Thoracic aorta (tissue), 2 donors: ENCODE measurements at places on chromosomes 4 and X. TPM values are rescaled to one million over a fixed set of nuclear protein-coding genes. Genes with fewer than 3 reads are reported as not detected.

- DNase-seq = no peak
Observed at GRCh38 chr4:85399270-85399669, 75.7 kb upstream of the ARHGAP24 start.

The LIN54 gene
- 13.6 TPM for total RNA-seq

DNA sequence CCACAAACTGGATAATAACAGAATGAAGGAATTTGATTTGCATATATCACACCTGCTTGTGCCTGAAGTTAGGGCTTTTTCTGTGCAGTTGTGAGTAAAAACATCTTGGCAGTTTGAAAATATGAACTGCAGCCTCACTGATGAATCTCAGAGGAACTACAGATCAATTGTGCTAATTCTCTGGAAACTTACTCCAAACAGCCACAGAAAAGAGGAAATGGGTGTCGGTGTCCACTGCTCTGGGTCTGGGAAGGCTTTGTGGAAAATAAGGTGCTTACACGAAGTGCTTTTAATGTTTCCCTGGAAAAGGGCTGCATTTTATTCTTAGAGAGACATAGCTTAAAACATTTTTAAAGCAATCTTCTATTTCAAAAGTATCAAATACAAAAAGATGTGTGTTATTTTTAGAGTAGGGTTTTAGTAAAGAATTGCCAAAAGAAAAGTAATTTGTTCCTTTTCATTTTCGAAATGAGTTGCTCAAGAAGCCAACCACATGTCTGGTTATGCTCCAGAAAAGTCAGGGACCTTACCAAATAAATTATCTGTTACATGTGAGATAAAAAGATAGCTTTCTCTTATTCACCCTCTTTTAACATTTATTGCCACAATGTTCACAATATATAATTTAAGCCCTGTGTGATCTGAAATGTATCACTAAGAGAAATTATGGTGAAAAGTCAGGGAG, 240.1 kb downstream of the FRAS1 start:
- no peak for DNase-seq

GRCh38 chr4:176825586-176825985, 32.9 kb upstream of the VEGFC start:
- no peak for DNase-seq

DNA sequence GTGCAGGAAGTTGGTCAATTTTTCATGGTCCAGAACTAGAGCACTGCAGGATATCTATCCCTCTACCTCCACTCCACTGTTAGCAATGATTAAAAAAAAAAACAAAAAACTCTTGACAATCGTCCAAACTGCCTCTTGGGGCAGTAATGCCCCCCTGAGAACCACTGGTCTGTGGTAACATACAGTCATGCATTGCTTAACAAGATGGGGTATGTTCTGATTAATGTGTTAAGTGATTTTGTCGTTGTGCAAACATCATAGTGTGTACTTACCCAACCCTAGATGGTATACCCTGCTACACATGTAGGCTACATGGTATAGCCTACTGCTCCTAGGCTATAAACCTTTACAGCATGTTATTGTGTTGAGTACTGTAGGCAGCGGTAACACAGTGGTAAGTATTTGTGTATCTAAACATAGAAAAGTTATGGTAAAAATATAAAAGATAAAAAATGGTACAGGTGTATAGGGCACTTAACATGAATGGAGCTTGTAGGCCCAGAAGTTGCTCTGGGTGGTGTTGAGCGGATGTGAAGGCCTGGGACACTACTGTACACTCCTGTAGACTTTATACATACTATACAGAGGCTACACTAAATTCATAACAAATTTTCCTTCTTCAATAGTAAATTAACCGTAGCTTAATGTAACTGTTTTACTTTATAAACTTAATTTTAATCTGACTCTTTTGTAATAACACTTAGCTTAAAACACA, 34.1 kb downstream of the ART3 start:
- no peak for DNase-seq

DNA sequence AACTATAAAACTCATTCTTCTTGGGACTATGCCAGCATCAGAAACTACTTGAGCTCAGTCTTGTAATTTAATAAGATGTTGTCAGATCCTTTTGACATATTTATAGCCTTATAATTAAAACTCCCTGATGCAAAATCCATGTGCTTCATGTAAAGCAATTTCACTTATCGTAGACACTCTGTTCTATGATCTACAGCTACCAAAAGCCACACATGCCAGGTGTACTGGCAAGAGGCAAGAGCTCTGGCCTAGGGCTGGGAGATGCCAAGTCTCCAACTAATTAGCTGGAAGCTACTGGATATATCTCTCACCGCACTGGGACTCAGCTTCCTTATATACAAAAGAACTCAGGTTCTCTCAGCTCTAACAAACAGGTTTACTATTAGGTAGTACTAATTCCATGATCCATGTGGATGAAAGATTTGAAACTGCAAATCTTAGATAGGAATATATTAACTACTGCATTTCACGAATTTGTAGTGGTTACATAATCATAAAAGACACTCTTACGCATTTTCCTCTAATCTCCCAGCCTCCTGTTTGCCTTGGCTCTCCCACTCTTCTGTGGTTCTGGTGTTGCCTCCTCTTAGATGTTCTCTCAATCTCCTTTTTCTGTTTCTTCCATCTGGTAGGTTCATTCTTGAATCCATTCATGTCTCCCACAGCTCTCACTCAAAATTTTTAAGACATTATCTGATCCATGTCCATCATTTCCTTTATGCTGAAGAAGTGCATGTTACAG, 103.0 kb downstream of the HHIP start:
- DNase-seq = no peak

GRCh38 chr4:137474711-137475301, 57.5 kb downstream of the PCDH18 start:
- DNase-seq = no peak

GRCh38 chr4:122765692-122766352, 33.3 kb downstream of the BBS12 start:
- peak; percentile 11 for DNase-seq

The ETDA gene
- total RNA-seq = not detected

DNA sequence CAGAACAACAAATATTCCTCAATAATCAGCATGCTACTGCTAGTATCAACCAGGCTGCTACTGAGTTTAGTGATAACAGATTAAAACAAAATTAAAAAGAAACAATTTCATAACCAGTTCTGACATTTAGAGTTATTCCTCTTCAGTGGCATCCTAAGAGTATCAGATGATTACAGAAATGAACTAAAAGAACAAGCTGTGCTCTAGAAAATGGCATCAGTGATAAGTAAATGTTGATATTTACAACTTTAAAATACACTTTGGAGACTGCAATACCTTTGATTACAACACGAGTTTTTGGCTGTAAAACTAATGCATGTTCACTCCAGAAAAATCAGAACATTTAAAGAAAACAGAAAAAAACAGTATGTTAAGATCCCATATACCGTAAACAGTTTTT, 72.9 kb downstream of the ADGRA3 start:
- DNase-seq = no peak

The PRRG3 gene
- 0.14 TPM for total RNA-seq

- DNase-seq = no peak
Observed at GRCh38 chr4:8675906-8676305, 83.3 kb downstream of the CPZ start.

The F8A1 gene
- 2.2 TPM for total RNA-seq

GRCh38 chr4:114115526-114115925, 136.1 kb upstream of the ARSJ start:
- no peak for DNase-seq

DNA sequence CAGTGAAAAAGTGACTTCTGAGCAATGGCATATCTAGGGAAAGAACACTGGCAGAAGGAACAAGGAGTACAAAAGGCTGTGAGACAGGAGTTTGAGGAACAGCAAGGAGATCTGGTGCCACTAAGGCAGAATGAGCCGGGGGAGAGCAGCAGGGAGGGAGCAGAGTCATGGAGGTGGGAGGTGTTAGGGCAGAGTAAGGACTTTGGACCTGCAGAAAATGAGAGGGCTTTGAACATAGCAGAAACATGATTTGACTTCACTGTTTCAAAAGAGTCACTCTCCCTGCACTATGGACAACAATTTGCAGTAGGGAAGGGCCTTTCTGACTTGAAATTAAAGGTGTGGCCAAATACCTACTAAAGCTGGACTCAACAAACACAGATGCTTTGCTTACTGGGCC, 356.2 kb downstream of the ADGRL3 start:
- no peak for DNase-seq

GRCh38 chrX:135513130-135513515, 7.3 kb upstream of the INTS6L start:
- DNase-seq = no peak

The PPEF2 gene
- total RNA-seq = not detected

DNA sequence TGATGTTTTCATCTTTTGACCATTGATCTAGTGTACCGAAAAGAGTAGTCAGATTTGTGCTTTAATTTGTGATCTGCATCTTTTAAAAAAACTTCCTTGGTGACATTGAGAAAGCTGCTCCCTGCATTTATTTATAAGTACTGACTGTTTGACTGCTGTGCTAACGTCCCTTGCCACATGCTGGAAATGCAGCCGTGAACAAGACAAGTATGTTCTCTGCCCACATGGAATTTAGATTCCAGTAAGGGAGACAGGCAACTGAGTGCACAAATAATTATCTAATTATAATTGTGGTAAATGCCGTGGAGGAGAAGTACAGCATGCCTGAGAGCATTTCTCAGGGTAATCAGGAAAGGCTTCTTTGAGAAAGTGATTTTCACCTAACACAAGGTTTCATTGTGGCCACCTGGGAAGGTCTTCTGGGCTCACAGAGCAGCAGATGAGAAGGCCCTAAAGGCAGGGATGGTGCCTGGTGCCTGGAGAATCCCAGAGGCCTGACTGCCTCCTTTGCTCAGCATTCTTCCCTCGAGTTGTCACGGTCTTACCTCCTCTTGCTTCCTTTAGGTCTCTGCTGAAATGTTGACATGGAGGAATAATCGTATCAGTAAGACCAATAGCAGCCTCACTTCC, 55.8 kb downstream of the PTTG2 start:
- DNase-seq = no peak

DNA sequence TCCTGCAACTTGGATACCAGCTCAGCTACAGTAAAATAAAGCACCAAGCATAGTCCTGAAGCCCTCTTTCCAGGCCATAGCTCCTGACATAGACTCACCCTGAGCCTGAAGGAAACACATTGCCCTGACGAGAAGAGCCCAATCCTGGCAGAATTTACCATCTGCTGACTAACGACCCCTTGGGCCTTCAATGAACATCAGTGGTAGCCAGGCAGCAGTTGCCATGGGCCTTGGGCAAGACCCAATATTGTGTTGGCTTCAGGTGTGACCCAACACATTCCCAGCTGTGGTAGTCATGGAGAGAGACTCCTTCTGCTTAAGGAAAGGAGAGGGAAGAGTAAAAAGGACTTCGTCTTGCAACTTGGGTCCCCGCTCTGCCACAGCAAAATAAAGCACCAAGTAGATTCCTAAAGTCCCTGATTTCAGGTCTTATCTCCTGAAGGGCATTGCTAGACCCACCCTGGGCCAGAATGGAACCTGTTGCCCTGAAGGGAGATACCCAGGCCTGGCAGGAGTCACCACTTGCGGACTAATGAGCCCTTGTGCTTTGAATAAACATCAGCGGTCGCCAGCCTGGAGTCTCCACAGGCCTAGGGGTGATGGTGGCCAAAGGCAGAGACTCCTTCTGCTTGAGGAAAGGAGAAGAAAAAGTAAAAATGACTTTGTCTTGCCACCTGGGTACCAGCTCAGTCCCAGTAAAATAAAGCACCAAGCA, 902.6 kb downstream of the C4orf33 start:
- no peak for DNase-seq

The STAP1 gene
- total RNA-seq = 0.78 TPM
